ENCODE measurements at places on chromosomes 4 and X.

- DNase-seq = no peak
Measured at GRCh38 chr4:25856756-25857155, 6.0 kb downstream of the SEL1L3 start.

GRCh38 chr4:185576962-185577950 lies 41.9 kb upstream of the PDLIM3 start:
- DNase-seq = no peak

DNA sequence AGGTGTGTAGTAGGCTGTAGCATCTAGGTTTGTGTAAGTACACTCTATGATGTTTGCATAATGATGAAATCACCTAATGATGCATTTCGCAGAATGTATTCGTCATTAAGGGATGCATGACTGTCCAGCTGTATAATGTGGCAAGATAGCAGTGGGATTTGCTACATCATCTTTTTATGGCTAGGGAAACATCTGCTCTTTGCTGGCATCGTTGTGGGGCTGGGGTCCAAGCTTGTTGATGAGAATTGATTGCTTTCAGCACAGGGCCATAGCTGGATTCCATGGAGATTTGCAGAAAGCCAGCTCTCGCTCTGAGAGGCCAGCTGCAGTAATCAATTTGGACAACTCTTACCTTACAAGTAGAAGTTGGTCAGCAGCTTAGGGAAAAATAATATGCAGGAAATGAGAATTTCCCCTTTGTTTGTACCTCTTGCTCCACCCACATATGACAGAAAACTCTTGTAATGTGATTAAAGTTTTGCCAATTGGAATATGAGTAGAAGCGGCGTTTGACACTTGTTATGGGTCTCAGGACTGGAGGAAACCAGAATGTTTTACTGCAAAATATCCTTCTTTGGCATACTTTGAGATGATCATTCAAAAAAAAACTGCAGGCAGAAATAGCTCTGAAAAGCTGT lies 310.5 kb downstream of the RAPGEF2 start:
- no peak for DNase-seq

- DNase-seq = no peak
Measured at GRCh38 chrX:22541926-22542325, 269.2 kb downstream of the CBLL2 start.

GRCh38 chr4:1291091-1291490 lies 1.4 kb downstream of the MAEA start:
- no peak for DNase-seq

GRCh38 chr4:108891896-108892590 lies 129.2 kb upstream of the ETNPPL start:
- DNase-seq = no peak

- no peak for DNase-seq
Measured at GRCh38 chrX:11755724-11756123, 2.3 kb upstream of the MSL3 start.
